ENCODE measurements at places on chromosomes 5 and 9. TPM values are rescaled to one million over a fixed set of nuclear protein-coding genes. Genes with fewer than 3 reads are reported as not detected.

DNA sequence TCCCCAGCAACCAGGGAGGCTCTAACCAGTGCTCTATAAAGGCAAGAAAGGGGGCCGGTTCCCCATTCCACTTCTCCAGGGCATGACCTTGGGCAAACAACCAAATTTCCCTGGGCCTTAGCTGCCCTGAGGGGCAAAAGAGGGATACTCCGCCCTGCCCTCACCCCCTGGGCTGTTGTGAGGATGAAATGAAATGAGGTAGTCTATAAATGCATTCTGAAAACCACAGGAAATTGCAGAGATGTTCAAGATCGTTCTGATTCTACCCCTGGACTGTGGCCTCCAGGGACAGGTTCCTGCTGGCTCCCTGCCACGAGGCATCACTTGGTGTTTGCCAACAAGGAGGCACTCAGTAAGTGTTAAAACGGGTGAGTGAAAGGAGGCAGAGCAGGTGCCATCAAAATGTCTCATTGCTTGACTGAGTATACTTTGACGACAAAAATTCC, 5.7 kb downstream of the RAPGEF1 start:
- DNase-seq: no peak

The PDLIM4 gene
- 38.2 TPM for total RNA-seq

GRCh38 chr9:133690081-133690561, 48.0 kb downstream of the SARDH start:
- DNase-seq: no peak

GRCh38 chr5:14406554-14406849, 175.1 kb upstream of the OTULINL start:
- DNase-seq: no peak

The GPRIN1 gene
- total RNA-seq: 0.33 TPM

The CARD6 gene
- total RNA-seq: 10.2 TPM
